ENCODE measurements at places on chromosomes 2 and 18.

DNA sequence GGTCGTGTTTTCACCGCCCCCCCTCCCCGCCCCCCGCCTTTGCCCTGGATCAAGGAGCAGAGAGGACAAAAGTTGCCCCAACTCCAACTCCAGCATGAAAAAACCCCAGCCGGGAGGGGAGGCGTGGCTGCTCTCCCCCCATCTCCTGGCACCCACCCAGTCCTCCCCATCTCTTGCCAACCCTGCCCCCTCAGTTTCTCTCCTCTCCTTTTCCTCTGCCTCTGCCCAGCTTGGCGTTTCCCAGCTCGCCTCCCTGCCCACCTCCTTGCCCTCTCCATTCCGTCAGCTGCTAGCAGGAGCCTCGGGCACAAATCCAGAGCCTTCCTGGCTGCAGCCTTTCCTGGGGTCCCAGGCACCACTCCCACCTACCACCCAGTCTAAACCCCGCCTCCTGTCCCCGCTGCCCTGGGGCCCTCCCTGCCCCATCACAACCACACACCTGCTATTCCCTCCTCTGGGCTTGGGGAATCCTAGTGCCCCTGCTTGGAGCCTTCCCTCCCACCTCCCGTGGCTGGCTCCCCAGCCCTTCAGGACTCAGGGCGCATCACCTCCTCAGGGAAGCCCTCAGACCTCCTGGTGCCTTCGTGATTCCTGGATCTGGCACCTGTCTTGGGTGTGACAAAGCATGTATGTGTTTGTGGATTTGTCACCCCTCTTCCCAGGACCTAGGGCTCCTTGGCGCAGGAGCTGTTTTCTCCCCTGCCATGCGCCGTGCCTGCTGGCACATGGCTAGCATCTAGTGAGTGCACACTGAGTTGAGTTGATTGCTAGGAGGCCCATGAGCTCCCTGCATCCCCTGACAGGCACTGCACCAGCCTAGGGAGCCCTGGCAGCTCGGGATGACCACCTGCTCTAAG lies 209.1 kb downstream of the TFCP2L1 start:
- no peak for DNase-seq

GRCh38 chr2:36539631-36540030 lies 58.3 kb downstream of the FEZ2 start:
- DNase-seq = no peak

DNA sequence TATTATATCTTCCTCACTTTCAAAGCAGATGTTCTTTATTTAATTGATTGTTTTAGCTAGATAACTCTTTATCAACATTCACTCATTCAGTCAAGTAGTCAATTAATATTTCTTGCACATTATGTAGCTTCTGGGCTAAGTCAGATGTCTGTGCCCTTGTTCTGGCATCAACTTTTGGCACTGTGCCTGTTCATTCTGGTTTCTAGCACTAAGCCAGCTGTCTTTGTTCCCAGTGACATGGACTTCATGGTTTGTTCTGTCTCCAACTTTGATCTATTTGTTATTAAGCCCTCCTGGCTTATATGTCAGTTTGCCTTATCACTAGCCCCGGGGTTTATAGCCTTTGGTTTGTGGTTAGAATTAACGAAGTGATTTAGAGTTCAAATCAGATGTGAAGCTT lies 247.9 kb upstream of the SYT4 start:
- no peak for DNase-seq

- no peak for DNase-seq
Measured at GRCh38 chr2:203893840-203894239, 26.3 kb downstream of the CTLA4 start.

DNA sequence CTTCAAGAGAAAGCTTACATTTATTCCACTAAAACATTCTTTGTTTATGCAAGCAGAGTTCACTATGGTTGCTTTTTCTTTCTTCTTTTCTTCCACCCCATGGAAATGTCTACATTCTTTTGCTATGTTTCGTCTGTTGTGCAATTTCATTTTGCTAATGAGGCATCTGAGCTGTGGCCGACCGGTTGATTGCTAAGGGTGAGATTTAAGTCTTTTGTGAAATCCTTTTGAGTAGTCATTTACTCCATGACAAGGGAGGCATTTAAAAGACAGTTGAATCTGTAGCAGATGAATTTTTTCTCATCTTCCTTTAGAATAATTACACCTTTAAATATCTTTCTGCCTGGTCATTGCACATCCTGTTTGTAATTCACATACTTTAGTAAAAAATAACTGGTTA lies 324.1 kb upstream of the THUMPD2 start:
- DNase-seq = peak; percentile 78

DNA sequence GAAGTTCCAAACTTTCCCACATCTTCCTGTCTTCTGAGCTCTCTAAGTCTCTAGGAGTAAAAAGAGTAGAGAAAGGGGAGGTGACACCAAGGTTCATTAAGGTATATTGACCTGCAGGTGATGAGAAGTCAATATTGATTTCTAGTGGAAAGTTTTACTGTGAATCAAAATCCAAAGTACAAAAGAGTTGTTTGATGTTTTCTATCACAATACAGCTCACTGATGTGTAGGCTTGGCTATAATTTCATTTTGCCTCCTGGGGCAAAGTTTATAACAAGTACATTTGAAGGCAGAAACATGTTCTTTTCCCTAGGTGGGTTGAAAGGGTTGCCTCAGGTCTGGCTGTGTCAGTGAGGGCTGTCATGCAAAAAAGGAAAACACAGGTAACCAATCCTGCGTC lies 65.2 kb upstream of the LRPPRC start:
- no peak for DNase-seq

DNA sequence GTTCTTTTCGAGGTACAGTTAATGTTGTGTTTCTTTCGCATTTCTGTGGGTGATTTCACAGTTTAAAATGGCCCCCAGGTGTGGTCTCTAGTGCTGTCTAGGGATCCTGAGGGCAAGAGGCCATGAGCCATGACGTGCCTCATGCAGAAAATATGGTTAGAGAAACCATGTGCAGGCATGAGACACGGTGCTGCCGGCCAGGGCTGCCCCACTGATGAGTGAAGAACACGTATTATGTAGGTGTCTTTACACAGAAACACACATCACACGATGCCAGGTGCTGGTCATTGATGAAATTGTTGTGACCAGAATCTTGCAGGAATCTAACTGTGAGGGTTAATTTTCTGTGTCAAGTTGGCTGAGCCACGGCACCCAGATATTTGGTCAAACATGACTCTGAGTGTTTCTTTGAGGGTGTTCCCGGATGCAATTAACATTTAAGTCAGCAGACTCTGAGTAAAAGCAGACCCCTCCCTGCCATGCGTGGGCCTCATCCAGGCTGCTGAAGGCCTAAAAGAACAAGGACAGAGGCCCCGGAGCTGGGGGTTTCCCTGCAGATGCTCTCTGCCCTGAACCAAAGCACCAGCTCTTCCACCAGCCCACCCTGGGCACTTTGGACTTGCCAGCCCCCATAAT lies 463.0 kb upstream of the MYT1L start:
- no peak for DNase-seq

DNA sequence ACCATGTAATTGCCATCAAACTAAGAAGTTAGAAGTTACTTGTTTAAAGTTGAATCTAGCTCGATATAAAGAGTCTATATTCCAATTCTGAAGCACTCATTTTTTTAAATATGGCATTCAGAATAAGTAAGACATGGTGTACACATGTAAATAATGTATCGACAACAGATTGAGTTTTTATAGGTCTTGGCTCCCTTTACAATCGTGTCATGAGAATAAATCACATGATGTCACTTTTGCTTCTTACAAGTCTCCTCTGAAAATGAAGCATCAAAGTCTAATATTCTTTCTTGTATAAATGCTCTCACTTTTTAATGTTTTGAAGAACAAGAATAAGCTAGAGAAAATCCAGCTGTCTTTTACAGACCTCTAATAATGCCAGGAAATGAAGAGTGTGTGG lies 33.1 kb downstream of the LRP1B start:
- DNase-seq = no peak

DNA sequence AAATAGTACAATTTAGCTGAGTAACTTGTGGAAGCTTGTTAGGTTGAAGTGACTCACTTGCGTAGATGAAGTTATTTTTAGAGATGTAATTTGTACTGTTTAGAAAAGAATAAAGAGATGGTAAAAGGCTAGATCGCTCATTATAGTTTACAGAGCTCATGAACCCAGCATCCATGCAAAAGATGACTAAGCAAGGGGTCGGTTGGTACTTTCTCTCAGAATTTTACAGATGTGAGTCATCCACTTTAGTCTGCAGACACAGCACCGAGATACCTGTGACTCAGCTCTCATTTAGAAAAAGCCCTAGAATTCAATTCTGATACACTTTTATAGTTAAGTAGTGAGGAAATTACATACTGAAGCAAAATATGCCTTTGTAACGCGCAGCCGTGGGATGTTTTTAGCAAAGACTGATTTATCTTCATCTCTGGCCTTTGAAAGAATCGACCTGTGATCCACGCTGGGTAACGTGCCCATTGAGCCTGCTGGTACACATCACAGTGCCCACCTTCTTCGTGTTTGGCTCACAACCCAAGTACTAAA lies 116.5 kb upstream of the FOSL2 start:
- DNase-seq = peak; percentile 99

DNA sequence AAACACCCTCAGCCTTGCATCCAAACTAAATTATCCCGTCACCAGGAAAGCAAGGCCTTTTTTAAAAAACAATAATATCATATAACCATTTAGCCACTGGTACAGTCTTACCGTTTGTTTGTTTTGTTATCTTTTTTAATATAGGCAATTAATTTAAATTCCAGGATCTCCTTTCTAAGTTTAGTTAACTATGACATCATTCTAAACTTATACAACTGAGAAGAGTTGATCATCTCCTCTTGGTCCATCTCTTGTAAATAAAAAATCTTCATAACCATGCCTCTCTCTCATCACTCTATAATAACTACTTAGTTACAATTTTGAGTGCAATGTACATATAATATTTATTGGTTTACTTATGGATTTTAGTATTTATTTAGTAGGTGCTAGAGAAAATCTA lies 46.2 kb downstream of the RND3 start:
- DNase-seq = no peak

DNA sequence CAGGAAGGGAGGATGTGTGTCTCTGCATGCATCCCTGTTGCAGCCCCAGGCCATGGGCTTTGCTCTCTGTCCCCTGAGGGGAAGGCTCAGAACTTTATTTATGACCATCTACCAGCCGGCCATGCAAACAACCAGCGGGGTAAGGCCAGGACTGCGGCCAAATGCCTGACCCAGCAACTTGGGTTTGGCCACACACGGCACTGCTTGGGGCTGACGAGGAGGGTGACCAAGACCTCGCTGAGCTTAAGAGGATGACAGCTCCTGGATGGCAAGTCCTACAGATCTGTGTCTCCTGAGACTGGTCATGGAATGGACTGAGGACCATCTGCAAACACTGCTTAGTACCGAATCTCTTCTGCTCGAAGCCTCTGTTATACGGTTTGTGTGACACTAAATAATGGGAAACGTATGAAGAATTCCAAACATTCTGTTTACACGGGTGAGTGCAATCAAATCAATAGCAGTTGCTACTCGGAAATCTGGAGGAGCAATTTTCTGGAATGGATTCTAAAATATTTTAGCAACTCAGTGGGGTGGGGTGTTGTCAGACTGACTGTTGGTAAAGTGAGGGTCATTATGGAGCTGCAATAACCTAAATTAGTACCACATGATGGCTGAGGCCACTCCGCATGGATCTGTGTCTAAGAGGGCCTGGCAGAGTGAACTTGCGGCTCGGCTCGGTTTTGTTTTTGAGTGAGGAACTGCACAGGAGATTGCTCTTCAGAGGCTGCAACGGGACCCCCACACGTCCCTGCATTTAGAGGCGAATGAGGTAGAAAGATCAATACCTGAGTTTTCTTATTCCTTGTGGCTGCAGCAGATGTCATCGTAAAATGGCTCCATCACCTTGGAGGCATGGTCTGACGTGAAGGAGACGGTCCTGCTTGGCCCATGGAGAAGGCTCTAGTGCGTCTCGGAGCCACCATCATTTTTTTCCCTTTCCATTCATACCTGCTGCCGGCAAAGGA lies 26.6 kb downstream of the TMEM18 start:
- no peak for DNase-seq

DNA sequence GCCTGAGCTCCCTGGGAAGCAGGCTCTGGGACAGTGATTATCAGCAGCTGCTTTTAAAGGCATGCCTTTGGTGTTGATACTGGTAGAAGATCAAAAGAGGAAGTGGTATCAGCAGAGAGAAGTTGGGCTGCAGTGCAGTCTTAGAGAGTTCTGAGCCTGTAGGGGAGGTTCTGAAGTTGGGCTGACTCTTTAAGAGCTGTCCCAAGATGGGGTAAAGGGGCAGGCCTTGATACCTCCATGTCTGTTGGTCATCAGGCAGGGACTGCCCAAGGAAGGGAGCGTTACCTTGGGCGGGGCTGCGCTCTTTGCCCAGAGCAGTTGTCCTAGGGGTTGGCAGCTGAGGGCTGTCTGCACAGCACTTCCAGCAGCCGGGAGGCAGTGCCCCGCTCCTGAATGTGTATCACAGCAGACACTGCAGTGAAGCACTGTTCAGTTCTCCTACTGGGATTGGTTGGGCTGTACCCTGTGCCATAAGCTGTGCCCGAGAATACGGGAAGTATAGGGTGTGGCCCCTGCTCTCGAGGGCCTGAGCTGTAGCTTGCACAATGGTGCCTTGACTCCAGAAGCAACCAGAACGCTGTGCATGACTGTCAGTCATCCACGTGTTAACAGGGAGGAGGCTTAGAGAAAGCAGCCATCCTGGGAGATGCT lies 177.0 kb downstream of the CTIF start:
- no peak for DNase-seq

- no peak for DNase-seq
Measured at GRCh38 chr2:227876300-227876801, 4.9 kb downstream of the DAW1 start.

- no peak for DNase-seq
Measured at GRCh38 chr18:48124857-48125626, 194.6 kb upstream of the SMAD2 start.

DNA sequence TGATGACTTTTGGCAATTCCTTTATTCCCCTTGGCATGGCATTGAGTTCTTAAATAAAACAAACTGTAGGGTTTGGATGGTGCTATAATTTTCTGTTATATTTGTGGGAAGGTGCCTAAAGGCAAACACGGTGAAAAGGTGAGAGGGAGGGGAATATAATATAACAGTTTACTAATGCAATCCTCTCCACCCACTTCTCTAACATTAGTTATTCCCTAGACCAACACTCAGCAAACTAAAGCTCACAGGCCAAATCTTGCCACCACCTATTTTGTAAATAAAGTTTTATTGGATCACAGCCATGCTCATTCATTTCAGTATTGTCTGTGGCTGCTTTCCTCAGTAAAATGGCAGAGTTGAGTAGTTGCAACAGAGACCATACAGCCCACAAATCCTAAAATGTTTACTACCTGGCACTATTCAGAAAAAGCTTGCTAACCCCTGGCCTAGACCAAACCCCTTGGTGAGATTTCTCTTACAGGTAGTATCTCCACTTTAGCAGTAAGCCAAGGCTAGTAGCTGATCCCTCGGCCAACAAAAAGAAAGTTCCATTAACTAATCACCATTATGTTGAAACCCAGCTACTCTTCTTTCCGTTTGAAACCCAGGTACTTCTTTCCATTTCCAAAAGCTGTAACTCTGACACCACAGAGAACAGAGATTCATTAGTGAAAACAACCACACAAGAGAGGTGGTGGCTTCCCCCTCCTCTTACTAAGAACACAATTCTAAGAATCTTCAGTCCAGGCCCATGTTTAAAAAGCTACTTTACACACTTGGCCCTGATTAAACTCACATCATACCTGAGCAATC lies 136.1 kb upstream of the CHAC2 start:
- no peak for DNase-seq

- no peak for DNase-seq
Measured at GRCh38 chr2:229910832-229911412, 10.9 kb downstream of the TRIP12 start.

Data from astrocyte of the spinal cord (primary cell).